ENCODE measurements at places on chromosomes 12 and 14.

GRCh38 chr12:93901739-93902138, 224.6 kb downstream of the CRADD start:
- DNase-seq, result no peak
- H3K4me3 ChIP-seq, result no peak overlapping the region
- no peaks in the 10 kb centered on the region for H3K27me3 ChIP-seq
- no peaks in the 10 kb centered on the region for H3K36me3 ChIP-seq
- H3K4me1 ChIP-seq, result peaks cover 24% of the 10 kb centered on the region

- H3K4me3 ChIP-seq, result no peak overlapping the region
- no peak overlapping the region for H3K27ac ChIP-seq
- H3K36me3 ChIP-seq, result no peaks in the 10 kb centered on the region
- DNase-seq, result no peak
Measured at GRCh38 chr12:47488888-47489287, 216.9 kb downstream of the RPAP3 start.

- no peak for DNase-seq
- no peak overlapping the region for H3K4me3 ChIP-seq
- no peak overlapping the region for H3K27ac ChIP-seq
- H3K4me1 ChIP-seq, result peaks cover 27% of the 10 kb centered on the region
Measured at GRCh38 chr14:25121337-25122129, 71.6 kb upstream of the STXBP6 start.

DNA sequence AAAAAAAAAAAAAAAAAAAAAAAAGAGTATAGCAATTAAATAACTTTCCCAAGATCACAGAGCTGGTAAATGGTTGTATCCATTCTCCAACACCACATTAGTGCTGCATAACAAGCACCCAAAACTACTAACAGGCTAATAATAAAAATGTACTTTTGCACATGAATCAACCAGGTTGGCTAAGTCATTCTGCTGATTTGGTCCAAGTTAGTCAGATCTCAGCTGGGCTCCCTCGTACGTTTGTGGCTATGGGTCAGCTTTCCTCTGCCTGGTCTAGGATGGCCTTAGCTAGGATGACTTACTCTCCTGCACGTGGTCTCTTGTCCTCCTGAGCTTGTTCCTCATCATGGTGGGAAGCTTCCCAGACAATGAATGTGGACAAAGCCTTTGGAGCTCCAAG, 7.9 kb upstream of the PLEKHG6 start:
- peaks cover 47% of the 10 kb centered on the region for H3K4me1 ChIP-seq
- no peak overlapping the region for H3K27ac ChIP-seq
- DNase-seq, result no peak
- no peaks in the 10 kb centered on the region for H3K27me3 ChIP-seq

DNA sequence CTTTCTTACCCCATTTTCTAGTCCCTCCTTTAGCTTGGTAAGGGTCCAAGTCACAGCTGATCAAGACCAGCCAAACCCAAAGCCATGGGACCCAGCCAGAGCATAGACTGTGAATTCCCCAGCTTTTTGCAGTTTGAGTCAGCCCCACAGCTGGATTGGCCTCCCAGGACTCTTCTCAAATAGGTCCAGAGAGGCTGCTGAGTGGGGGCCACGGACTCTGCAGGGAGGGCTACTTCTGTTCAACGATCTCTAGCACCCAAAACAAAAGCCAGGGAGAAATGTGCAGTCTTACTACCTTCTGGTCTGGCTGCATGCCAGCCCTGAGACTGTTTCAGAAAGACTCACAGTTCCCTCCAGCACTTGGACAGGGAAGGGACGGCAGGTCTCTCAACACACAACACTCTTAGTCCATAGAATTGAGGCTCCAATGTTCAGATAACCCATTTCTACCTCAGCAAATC, 1.6 kb downstream of the VDR start:
- H3K4me1 ChIP-seq, result peaks cover 41% of the 10 kb centered on the region
- DNase-seq, result no peak
- no peaks in the 10 kb centered on the region for H3K27me3 ChIP-seq
- no peaks in the 10 kb centered on the region for H3K36me3 ChIP-seq
- H3K27ac ChIP-seq, result no peak overlapping the region
- no peak overlapping the region for H3K4me3 ChIP-seq

- H3K4me3 ChIP-seq, result no peak overlapping the region
- H3K4me1 ChIP-seq, result no peaks in the 10 kb centered on the region
- no peaks in the 10 kb centered on the region for H3K36me3 ChIP-seq
- no peak overlapping the region for H3K27ac ChIP-seq
Measured at GRCh38 chr14:90602088-90602687, 205.4 kb downstream of the CALM1 start.

GRCh38 chr14:67622675-67623074, 3.0 kb downstream of the ARG2 start:
- no peaks in the 10 kb centered on the region for H3K36me3 ChIP-seq
- H3K4me1 ChIP-seq, result peaks cover 5% of the 10 kb centered on the region
- no peak overlapping the region for H3K4me3 ChIP-seq
- no peak overlapping the region for H3K27ac ChIP-seq
- DNase-seq, result peak; percentile 10

- DNase-seq, result peak; percentile 46
- no peaks in the 10 kb centered on the region for H3K27me3 ChIP-seq
- H3K27ac ChIP-seq, result no peak overlapping the region
- no peaks in the 10 kb centered on the region for H3K4me1 ChIP-seq
Measured at GRCh38 chr12:100672075-100672592, 98.7 kb downstream of the GAS2L3 start.

- H3K36me3 ChIP-seq, result no peaks in the 10 kb centered on the region
- H3K4me3 ChIP-seq, result no peak overlapping the region
- H3K27me3 ChIP-seq, result no peaks in the 10 kb centered on the region
- H3K4me1 ChIP-seq, result peaks cover 9% of the 10 kb centered on the region
- DNase-seq, result no peak
Measured at GRCh38 chr12:65612440-65612839, 211.8 kb upstream of the HMGA2 start.

DNA sequence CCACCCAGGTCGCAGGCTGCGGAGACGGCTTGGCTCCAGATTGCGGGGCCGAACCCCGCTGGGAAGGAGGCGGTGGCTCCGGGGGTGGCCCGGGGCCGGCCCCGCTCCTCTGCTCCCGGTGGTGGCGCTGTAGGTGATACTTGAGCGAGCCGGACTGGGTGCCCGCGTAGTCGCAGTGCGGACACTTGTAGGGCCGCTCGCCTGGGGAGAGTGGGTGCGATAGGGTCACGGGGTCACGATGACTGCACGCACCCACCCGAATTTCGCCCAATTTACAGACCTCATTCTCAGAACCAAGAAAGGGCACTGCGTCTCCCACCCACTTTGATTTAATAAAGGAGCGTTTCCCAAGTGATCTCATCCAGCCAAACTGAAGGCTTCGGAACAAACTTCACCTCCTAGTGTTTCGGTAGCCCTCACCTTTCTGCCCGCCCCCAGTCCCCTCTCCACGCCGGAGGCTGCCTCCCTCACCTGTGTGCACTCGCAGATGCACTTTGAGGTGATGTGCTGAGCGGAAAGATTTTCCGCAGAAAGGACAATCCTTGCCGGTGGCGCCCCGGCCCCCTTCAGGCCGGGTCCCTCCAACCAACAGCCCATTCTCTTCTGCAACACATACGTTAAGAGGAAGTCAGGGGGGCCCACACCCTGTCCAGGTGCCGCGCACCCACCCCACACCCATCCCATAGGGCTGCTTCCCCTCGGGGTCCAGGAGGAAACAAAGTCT, 7.4 kb downstream of the ZNF219 start:
- H3K27ac ChIP-seq, result no peak overlapping the region
- no peak overlapping the region for H3K4me3 ChIP-seq
- DNase-seq, result no peak
- no peaks in the 10 kb centered on the region for H3K27me3 ChIP-seq
- H3K4me1 ChIP-seq, result no peaks in the 10 kb centered on the region
- peaks cover 4% of the 10 kb centered on the region for H3K36me3 ChIP-seq

- H3K27ac ChIP-seq, result peak overlapping the region; percentile 34
- no peaks in the 10 kb centered on the region for H3K27me3 ChIP-seq
- H3K4me3 ChIP-seq, result no peak overlapping the region
- peaks cover 29% of the 10 kb centered on the region for H3K4me1 ChIP-seq
- no peaks in the 10 kb centered on the region for H3K36me3 ChIP-seq
Measured at GRCh38 chr12:22702690-22703089, 77.7 kb downstream of the ETNK1 start.

GRCh38 chr14:104547310-104547997, 32.1 kb upstream of the C14orf180 start:
- no peak overlapping the region for H3K4me3 ChIP-seq
- H3K27ac ChIP-seq, result no peak overlapping the region
- DNase-seq, result peak; percentile 29
- H3K36me3 ChIP-seq, result no peaks in the 10 kb centered on the region
- peaks cover 7% of the 10 kb centered on the region for H3K27me3 ChIP-seq
- H3K4me1 ChIP-seq, result no peaks in the 10 kb centered on the region

GRCh38 chr14:106417224-106418049, 891.1 kb downstream of the TMEM121 start:
- no peak overlapping the region for H3K27ac ChIP-seq
- DNase-seq, result peak; percentile 54
- H3K27me3 ChIP-seq, result no peaks in the 10 kb centered on the region
- no peak overlapping the region for H3K4me3 ChIP-seq

All from Caco-2 (cell line).